ENCODE measurements at places on chromosomes 11 and 22.

DNA sequence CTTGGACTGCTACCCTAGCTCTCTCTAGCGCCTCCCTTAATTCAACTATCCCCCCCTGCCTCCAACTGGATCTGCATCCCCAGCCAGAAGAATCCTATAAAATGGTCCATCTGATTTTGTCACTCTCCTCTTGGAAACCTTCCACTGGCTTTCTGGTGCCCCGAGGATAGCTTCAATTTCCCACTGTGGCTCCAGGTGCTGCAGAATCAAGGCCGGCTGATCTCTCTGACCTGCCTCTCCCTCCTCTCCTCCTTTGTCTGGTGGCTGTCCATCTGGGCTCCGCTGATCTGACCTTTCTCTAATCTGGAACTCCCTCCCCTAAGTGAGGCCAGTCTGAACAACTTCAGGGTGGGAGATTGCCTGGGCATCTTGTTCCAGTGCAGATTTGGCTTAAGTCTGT is 6.1 kb upstream of the GRK3 start:
- no peak for DNase-seq

DNA sequence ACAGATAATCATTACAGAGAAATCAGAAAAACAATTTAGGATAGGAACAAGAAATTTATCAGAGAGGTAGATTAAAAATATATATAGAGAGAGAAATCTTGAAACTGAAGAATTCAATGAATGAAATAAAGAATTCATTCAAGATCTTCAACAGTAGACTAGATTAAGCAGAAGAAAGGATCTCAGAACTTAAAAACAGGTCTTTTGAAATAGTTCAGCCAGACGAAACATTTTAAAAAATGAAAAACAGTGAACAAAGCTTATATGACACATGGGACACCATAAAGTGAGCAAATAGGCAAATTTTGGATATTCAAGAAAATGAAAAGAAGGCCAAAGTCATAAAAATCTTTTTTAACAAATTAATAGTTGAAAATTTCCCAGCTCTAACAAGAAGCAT is 138.8 kb downstream of the CASP12 start:
- DNase-seq = no peak

DNA sequence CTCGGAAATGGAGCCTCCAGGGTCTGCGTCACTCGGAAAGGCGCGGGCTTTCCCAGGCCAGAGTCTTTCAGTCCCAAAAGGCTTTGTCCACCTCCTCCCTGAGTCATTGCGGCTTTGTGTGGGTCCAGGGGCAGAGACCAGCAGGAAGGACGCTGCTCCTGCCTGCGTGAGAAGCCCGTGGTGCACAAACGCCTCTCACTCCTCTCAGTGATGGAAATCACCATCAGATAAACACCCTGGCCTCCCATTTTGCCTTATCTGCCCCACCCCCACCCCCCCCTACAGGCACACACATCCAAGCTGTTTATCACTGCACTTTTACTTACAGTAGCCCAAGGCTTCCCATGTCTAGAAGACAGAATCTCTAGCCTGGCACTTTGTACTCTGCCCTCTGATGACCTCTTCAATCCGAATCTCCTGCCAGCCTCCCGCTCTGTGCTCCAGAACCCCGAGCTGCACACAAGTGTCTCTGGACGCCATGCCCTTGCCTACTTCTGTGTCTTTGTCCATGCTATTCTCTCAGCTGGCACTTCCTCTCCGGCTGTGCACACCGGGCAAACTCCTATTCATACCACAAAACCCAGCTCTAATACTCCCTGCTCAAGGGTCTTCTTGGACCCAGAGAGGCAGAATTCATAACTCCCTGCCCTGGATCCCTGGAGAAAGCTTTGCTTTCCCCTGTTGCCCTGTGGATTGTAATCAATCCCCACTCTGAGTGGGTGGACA is 954.6 kb downstream of the TBC1D22A start:
- no peak for DNase-seq

- no peak for DNase-seq
Observed at GRCh38 chr11:47234669-47235100, 13.9 kb downstream of the ACP2 start.

- DNase-seq = no peak
Observed at GRCh38 chr11:130126516-130126915, 33.1 kb upstream of the ST14 start.

DNA sequence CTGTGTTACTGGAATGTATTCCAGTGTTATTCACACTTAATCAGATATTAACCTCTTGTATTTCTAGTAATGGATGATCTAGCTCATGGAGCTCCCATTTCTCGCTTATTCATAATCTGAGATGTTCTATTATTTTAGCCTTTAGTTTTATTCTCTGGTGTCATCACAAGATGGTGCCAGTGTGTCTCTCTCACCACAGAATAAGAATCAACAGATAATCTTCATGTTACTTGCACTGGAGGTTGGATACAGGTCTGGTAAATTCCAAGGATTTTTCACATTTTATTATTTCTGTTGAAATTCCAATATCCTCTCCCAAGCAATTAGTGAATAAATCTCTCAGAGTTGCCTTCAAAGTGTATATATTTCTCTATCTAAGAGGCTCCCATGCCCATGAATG is 74.6 kb downstream of the CASP12 start:
- DNase-seq = no peak

DNA sequence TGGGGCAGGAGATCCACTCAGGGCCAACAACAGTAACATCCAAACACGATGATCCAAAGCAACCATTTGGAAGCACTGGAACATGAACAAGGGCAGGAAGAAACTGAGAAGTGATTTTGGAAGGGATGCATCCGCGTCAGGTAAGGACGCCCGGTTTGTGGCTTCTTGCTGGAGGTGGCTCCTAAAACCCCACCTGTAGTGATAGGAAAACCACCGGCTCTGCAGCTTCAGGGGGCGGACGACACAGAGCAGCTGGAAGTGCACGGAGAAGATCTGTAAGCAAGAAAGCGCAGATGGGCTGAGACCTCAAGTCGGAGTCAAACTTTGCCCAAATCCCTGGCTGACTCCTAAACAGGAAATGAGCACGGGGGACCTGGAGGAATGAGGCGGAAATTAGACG is 1066.1 kb downstream of the BRD1 start:
- DNase-seq = no peak

GRCh38 chr11:1281326-1281973 is 28.0 kb downstream of the TOLLIP start:
- DNase-seq = no peak

DNA sequence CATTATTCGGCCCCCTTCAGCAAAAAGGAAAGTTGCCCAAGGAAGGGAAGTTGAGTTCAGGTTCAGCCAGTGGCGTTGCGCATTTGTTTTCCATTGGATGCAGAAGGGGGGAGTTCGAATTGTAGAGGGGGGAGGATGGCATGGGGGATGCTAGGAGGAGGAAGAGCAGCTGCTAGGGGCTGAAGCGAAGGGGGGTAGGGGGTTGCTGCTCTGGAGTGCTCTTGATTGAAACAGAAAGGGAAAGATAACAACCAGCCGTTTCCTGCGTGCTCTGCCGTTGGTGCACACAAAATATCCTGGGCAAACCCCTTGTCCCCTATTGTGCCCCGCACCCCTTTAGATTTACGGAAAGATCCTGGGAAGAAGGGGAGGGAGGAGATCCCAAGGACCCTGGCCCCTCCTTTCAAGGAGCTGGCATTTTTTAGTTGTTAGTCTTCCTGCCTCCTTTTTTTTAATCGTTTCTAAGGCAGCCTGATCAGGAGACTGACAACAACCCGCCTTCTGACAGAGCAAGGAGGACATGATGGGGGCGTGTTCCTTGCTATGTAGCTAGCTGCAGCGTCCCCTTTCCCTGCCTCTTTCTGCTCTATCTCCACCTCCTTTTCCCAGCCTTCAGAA is 2.1 kb downstream of the KMT2A start:
- peak; percentile 73 for DNase-seq

GRCh38 chr11:22681281-22681812 is 14.9 kb downstream of the GAS2 start:
- no peak for DNase-seq

GRCh38 chr22:17749605-17750395 is 24.5 kb downstream of the BID start:
- DNase-seq = no peak

- DNase-seq = no peak
Observed at GRCh38 chr22:42419243-42419881, 12.8 kb downstream of the NFAM1 start.

DNA sequence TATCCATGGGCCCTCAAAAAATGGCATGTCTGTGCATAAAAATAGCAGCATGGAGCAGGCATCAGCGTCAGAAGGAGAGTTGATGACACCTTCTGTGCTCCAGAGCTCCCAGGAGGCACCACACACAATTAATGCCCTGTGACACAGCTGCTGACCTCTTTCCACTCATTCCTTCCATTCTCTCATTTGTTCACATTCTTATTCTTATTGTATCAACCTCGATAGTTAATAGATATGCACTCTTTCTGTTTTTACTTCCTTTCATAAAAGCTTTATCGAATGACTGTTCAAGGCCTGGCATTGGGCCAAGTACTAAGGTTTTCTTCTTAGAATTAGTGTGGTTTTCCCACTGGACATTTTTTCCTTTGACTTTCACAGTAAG is 266.0 kb upstream of the MTNR1B start:
- DNase-seq = no peak

DNA sequence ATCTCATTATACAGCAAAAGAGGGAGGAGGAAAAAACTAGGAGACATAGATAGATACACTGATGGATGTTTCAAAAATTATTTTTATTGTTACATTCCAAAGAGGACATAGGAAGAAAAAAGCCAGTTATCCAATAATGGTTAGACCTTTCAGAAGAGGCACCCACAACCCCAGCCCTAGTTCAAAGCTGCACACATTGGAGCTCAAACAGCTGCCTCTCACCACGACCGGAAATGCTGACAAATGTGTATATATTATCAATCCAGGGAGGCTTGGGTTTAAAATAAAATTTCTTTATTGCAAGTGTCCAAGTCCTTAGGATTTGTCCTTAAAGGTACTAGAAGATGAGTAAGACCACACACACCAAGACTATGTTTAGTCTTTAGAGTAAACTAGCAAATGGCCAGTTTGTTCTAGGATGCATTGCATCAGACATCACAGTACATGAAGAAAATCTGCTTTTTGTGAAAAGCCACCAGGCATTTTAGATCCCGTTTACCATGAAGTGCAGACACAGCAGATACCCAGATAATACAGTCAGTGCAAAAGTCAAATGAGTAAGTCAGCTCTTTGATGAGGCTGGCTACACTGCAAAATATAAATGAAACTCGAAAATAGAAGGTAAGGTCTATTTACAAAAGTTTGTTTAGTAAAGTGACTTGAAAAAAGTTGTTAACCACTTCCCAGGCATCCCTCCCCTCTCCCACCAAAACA is 4.6 kb upstream of the ASCL3 start:
- no peak for DNase-seq

DNA sequence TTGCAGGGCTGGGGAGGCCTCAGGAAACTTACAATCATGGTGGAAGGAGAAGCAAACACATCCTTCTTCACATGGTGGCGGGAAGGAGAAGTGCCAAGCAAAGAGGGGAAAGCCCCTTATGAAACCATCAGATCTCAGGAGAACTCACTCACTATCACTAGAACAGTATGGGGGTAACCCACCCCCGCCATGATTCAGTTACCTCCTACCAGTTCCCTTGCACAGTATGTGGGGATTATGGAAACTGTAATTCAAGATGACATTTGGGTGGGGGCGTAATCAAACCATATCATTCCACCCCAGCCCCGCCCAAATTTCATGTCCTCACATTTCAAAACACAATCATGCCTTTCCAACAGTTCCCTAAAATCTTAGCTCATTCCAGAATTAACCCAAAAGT is 16.2 kb downstream of the IMMP1L start:
- no peak for DNase-seq

- DNase-seq = peak; percentile 19
Observed at GRCh38 chr11:67614730-67615714, 8.3 kb downstream of the NDUFV1 start.

DNA sequence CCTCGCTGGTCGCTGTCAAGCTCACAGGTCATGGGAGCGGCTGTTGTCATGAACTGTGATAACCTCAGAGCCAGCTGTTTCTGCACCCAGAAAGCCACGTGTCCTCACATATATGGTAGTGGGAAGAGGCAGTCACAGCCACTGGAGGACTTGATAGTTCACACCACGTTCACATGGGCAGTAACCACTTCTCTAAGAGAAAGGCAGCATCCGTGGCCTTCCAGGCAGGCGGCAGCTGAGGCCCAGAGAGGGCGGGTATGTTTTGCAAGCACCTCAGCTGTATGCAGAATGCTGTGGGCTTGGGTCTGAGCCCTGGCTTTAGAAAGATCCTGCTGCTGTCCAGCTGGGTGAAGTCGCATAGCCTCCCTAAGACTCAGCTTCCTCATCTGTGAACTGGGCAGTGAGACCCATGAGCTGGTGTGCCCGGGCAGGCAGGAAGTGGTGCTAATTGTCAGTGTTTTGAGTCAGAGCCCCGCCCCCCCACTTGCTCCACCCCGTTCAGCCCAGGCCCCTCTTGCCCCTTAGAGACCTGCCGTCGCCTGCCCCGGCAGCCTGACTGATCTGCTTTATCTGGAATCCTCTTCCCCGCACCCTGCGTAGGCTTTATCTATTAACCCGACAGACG is 13.3 kb downstream of the TTC38 start:
- no peak for DNase-seq

DNA sequence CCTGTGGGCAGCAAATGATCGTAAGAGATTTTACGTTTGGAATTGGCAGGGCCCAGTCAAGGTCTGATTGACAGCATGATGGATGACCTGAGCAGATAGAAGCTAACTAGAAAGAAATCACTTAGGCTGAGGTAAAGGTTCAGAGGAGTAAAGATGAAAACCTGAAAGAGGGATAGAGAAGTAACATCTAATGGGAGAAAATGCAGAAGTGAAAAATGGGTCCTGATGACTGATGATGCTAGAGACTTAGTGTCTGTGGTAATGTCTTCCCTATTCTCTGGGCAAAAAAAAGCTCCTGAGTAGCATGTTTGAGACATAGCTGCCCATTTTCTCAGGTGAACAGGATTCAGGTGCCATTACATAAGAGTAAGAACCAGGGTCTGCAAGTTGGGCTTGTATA is 628.8 kb upstream of the ANO5 start:
- no peak for DNase-seq
